ENCODE measurements at places on chromosomes 5 and 9. TPM values are rescaled to one million over a fixed set of nuclear protein-coding genes. Genes with fewer than 3 reads are reported as not detected.

DNA sequence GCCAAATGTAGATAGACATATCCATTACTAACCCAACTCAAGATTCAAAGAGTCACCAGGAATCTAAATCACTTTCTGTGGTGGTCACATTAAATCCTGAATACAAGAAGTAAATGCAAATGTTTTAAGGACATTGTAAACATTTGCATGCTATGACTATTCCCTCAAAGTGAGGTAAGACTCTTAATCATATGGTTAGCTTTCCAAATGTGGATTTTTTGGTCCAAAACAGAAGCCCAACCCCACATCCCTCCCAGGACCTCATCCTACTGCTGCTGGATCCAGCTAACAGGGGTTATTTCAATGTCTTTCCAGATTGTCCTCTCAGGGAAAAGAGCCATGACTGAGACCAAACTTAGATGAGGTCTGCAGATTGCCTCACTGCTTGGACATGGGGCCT, 228.1 kb upstream of the PANK3 start:
- no peaks in the 10 kb centered on the region for H3K4me1 ChIP-seq
- no peak overlapping the region for H3K27ac ChIP-seq
- no peaks in the 10 kb centered on the region for H3K36me3 ChIP-seq
- no peak for DNase-seq
- H3K27me3 ChIP-seq: no peaks in the 10 kb centered on the region

GRCh38 chr9:91186632-91187108, 175.0 kb downstream of the AUH start:
- no peak for DNase-seq
- H3K36me3 ChIP-seq: no peaks in the 10 kb centered on the region
- H3K4me1 ChIP-seq: peaks cover 3% of the 10 kb centered on the region
- H3K27ac ChIP-seq: peak overlapping the region; percentile 60

- H3K27me3 ChIP-seq: no peaks in the 10 kb centered on the region
- H3K27ac ChIP-seq: peak overlapping the region; percentile 75
- peak overlapping the region; percentile 71 for H3K4me3 ChIP-seq
- peaks cover 47% of the 10 kb centered on the region for H3K4me1 ChIP-seq
- DNase-seq: no peak
These were observed 1.3 kb downstream of the BRD3 start for GRCh38 chr9:134066526-134066912.

GRCh38 chr9:125784286-125785049, 37.3 kb downstream of the PBX3 start:
- H3K4me3 ChIP-seq: no peak overlapping the region
- no peaks in the 10 kb centered on the region for H3K36me3 ChIP-seq
- no peaks in the 10 kb centered on the region for H3K4me1 ChIP-seq
- no peak overlapping the region for H3K27ac ChIP-seq
- no peaks in the 10 kb centered on the region for H3K27me3 ChIP-seq

GRCh38 chr5:153365547-153365946, 124.9 kb upstream of the GRIA1 start:
- no peaks in the 10 kb centered on the region for H3K36me3 ChIP-seq
- no peak overlapping the region for H3K4me3 ChIP-seq
- no peak for DNase-seq

ZNF618 gene
- total RNA-seq: 2.1 TPM

TRIM36 gene
- total RNA-seq: 0.99 TPM

EDIL3 gene
- 18.3 TPM for total RNA-seq
